ENCODE measurements at places on chromosomes 6 and 20.

DNA sequence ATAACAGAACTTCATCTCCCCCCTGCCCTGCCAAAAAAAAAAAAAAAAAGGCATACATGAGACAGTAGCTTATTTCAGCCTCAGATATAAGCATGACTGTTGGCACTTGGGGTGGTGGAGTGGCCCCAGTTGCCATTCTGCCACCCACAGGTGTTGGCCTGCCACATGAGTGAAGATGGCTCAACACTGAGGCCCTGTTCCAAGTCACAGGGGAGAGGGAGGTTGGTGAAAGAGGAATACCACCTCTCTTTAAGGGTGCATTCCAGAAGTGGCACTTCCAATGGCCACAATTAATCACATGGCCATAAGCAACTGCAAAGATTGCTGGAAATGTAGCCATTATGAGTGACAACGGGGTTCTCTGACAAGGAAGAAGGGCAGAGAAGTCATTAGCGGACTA lies 61.9 kb upstream of the JARID2 start:
- no peak for DNase-seq

GRCh38 chr20:48002517-48002970 lies 217.3 kb upstream of the SULF2 start:
- DNase-seq: no peak

DNA sequence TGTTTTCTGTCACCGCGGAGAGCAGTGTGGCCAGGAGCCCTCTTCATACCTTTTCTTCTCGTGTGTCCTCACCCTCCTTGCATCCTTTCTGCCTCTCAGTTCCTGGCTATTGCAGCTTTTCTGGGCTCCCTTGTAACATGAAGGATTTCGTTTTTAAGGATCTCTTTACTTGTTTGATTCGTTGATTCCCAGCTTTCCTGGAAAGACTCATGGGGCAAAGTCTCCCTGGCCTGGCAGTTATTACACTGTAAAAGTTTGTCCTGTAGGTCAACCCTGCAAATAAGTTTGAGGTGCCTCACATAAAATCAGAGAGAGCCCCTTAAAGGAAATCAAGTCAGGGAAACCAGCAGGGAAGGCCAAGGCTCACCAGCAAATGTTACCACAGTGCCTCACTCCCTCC lies 70.1 kb downstream of the ISM1 start:
- no peak for DNase-seq

DNA sequence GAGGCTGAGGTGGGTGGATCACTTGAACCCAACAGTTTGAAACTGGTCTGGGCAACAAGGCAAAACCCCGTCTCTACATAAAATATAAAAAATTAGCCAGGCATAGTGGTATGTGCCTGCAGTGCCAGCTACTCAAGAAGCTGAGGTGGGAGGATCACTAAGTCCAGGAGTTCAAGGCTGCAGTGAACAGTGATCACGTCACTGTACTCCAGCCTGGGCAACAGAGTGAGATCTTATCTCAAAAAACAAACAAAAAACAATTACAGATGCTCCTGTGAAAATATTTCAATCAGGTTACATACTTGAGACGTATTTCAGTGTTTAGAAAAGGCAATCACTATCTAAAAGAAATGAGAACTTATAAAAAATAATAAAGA lies 33.8 kb downstream of the RANBP9 start:
- no peak for DNase-seq

GRCh38 chr20:37888641-37889040 lies 14.3 kb upstream of the VSTM2L start:
- no peak for DNase-seq

- no peak for DNase-seq
These were observed 38.3 kb downstream of the DAAM2 start for GRCh38 chr6:39830444-39830843.

DNA sequence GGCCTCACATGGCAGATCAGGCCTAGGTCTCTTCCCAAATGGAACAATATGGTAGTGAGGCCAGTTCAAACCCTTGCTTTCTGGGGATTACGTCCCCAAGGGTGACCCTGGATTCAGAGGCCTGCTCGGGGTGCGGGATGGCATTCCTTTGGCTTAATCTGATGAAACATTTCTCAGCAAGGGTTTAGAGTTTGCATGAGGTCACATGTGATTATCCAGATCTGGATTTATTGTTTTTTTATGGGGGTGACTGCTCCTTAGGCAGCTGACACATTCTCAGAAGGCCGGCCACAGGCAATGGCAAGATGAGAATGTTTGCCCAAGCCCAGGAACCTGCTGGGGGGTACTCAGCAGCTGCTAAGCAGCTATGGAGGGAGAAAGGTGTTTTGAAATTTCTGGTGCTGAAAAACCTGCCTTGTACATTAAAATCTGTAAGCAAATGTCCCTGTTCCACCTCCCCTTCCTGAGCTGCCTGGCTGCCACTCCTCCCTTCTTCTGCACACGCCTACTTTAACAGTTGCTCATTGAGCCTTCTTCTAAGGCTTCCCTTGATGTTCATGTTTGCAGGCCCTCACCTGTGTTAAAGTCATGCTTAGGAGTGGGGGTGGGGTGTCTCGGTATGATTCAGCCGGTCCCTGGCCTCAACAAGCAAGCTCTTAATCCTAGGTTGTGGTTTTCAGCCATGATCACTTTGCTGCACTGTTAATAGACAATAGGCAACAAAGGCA lies 37.9 kb upstream of the FUCA2 start:
- DNase-seq: no peak

GRCh38 chr6:169587975-169588374 lies 113.9 kb downstream of the WDR27 start:
- DNase-seq: no peak

GRCh38 chr6:85479208-85479607 lies 29.3 kb downstream of the NT5E start:
- no peak for DNase-seq

DNA sequence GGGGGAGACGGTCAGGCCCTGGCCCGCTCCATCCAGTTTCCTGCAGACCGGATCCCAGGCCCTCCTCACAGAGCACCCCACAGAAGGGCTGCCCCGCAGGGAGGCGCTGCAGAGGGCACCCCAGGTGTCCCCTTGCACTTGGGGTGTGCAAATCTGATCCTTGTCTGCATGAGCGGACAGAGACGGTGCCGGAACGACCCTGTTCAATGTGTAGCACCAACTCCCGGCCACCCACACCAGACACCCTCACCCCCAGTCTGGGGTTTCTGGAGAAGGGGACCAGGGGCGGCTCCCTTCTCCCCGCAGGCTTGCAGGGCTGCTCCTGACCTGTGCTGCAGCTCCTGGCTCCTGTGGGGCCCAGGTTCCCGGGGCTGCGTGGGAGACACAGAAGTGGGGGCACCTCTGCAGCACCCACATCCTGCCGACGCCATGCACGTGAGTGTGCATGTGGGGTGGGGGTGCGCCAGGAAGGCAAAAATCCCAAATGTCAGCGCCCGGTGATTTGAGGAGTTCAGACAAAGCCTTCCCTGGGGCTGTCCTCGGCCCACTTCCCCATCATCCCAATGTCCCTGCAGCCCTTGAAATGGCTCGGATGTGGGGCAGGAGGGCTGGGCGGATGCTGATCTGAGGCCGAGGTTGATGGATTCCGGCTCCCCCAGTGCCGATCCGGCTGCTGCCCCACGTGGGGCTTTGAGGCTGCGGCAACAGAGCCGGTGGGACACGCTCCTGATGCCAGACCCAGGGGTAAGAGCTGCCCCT lies 85.3 kb upstream of the BHLHE23 start:
- DNase-seq: no peak

DNA sequence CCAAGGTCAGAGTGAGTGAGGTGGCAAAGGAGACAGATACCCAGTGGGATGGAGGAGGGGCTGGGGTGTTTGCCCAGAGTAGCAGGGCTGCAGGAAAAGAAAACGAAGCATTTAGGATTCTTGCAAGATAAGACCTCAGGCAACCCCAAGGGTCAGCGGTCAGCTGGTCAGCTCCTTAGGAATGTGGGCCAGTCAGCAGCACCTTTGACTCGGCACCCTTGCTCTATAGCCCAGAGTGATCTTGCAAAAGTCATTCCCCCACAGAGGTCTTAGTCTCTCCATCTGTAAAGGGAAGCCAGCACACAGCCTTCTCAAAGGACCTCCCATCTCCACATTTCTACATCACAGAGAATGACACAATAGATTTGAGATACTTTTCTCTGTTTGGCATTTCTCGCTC lies 56.7 kb downstream of the VEGFA start:
- DNase-seq: no peak

DNA sequence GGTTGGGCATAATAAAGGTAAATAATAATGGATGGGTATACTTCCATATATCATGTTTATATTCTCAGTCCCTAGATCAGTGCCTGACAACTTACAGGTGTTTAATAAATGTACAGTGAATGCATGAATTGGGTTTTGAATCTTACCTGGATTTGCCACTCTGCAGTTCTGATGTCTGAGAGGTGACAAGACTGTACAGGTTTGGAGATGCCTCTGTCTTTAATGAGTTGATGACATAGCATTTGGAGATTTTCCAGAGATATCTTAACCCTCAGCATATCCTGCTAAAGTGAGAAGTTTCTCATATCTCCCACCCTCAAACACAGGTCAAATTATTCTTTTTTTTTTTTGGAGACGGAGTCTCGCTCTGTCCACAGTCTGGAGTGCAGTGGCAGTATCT lies 2.2 kb downstream of the ANKS1A start:
- no peak for DNase-seq

DNA sequence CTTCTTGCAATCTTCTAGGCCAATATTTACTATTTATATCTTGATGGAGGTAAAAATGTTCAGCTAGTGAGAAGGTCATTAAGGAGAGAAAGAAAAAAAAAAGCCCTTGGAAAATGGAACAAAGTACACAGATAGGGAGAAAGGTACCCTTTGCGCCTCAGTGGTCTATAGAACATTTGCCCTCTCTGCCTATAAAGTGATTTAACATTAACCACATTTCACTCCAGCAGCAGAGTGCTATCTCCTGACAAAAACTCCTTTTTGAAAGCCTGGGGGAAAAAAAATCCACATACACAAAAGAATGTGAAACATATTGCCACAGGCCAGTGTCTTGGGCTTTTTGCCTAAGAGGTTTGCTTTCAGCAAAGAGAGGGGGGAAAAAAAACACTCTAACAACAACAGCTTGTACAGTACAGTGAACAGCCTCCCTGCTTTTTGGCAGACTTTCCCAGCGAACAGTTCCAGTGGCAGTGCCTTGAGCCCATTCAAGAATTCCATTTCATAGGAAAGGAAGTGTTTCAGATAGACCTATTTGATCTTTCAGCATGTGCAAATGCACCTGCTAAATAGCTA lies 695 bp downstream of the ARHGAP18 start:
- no peak for DNase-seq

DNA sequence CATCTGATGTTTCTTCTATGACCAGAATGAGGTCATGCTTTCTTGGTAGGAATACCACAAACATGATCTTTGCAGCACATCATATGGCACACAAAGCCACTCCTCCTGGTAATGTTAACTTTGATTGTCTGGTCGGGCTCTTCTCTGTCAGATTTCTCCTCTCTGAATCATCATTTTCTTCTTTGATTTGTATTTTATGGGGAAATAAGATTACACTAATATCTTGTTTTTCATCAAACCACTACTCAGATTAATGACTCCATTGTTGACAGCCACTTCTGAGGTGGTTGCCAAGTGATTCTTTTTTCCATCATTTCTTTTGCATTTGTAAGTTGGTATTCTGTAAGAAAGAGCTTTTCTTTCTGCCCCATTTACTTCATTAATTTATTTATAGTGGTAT lies 29.5 kb downstream of the TRMT11 start:
- no peak for DNase-seq

- DNase-seq: no peak
These were observed 118.0 kb downstream of the RFPL4B start for GRCh38 chr6:112464901-112465665.

DNA sequence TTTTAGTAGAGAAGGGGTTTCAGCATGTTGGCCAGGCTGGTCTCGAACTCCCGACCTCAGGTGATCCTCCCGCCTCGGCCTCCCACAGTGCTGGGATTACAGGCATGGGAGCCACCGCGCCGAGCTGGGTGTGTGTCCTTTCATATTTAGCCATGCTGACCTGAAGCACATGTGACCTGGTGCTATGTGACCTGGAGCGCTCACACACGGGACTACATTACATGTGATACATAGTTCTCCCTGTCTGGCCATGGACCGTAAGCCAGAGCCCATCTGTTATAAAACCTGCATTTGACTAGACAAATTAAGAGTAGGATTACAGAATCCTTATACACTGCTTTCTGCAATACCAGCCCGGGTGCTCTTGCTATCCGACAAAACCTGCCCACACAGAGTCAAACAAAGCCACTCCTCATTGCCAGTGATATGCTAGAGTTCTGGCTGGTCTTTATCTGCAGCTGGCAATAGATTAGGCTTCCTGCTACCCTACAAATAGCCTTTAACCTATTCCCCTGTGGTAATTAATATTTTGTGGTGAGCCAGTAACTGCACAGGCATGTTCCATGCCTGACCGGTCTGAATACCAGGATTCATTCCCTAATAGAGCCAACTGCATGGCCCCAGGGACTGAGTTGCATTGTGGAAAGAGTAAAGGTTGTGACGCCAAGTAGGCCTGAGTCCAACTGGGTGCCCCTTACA lies 26.3 kb upstream of the FAM50B start:
- DNase-seq: no peak

DNA sequence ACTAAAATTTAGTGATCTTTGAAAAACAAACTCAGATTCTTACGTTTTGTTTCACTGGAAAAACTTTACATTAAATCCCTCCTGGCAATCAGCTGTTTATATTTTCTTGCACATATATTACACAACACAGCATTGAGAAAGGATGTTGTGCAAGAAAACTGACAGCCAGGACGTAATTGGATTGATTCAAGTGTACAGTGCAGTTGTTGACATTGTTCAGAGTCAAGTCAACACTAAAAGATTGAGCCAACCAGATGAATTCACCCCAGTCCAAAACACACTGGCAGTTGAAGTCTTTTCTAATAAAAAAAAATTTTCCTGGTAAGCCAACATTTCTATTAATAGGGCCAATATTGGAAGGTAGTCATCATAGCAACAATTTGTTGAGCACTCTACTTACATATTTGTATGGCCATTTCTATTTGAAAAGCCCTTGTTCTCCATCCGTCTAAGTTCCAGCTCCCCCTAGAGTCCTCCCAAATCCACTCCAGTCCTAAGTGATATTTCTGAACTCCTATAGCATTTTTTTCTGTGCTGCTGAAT lies 20.9 kb upstream of the VNN1 start:
- peak; percentile 71 for DNase-seq

DNA sequence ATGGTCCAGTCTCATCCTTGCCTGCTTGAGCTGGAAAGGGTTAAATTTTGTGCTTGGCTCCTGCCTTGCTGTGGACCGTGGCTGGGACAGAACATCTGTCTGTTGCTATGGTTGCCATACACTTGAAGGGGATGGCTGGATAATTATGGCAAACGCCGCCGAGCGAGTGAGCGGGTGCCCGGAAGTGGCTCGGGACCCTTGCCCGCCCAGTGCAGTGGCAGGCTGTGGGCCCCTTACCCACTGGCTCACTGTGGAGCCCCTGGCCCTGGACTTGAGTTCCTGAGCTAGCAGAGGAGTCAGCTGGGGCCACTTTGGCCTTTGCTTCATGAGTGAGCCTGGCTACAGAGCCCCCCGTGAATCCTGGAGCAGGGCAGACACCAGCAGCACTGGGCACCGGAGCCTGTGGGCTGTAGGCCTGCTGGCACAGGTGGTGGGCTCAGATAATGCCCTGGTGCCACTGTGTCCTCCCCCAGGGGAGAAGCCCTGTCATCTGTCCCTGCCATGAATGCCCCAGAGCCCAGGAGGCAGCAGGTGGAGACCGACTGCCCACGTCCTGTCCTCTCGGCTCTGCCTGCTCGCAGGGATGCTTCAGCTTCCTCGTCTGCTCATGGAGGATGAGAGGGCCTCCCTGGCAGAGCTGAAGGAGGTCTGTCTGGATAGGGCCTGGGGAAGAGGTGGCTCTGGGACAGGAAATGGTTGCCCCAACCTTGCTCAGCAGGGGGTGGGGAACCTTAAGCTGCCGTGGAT lies 25.5 kb upstream of the NOL4L start:
- no peak for DNase-seq

Data from Kasumi-1 (cell line).